ENCODE measurements at places on chromosomes 5 and 9.

GRCh38 chr5:73531356-73531755 lies 33.1 kb downstream of the BTF3 start:
- DNase-seq, result no peak
- H3K27me3 ChIP-seq, result no peaks in the 10 kb centered on the region
- no peaks in the 10 kb centered on the region for H3K4me1 ChIP-seq
- no peak overlapping the region for H3K4me3 ChIP-seq
- H3K27ac ChIP-seq, result no peak overlapping the region
- no peaks in the 10 kb centered on the region for H3K36me3 ChIP-seq

DNA sequence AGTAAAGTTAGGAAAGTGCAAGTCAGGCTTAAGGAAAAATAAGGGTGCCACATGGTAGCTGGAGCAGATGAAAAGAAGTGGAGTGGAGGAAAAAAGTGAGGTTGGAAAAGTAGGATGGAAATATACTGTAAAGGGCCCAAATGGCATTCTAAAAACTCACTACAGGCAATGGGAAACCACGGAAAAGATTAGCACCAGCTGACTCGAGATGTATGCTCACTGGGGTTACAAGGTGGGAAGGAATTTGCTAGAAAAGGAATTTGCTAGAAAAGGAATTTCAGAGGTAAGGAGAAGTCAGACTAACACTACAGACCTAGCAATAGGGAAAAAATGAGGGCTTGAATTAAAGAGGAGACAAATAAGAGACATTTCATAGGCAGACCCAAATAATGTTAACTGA lies 3.6 kb downstream of the PSMD5 start:
- no peak overlapping the region for H3K27ac ChIP-seq

GRCh38 chr9:126696401-126697145 lies 82.8 kb downstream of the LMX1B start:
- no peaks in the 10 kb centered on the region for H3K36me3 ChIP-seq
- H3K27ac ChIP-seq, result no peak overlapping the region
- H3K4me1 ChIP-seq, result no peaks in the 10 kb centered on the region
- no peak for DNase-seq

DNA sequence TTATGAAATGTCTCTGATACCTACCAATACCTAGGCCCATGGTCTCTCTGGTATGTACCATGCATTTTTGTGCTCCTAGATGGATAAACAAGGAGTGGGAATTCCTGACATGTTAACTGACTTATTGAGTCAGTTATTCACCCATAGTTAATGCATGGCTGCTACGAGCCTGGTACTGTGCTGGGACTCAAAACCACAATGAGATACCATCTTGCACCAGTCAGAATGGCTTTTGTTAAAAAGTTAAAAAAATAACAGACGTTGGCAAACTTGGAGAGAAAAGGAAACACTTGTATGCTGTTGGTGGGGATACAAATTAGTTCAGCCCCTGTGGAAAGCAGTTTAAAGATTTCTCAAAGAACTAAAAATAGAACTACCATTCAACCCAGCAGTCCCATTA lies 293.8 kb downstream of the OSTF1 start:
- no peak for DNase-seq
- no peaks in the 10 kb centered on the region for H3K4me1 ChIP-seq
- H3K27me3 ChIP-seq, result no peaks in the 10 kb centered on the region
- H3K27ac ChIP-seq, result no peak overlapping the region
- no peaks in the 10 kb centered on the region for H3K36me3 ChIP-seq

GRCh38 chr5:55172051-55172899 lies 702 bp downstream of the CDC20B start:
- H3K36me3 ChIP-seq, result no peaks in the 10 kb centered on the region
- H3K4me3 ChIP-seq, result peak overlapping the region; percentile 39
- H3K27me3 ChIP-seq, result peaks cover 44% of the 10 kb centered on the region

GRCh38 chr9:79665931-79666330 lies 94.2 kb downstream of the TLE4 start:
- no peaks in the 10 kb centered on the region for H3K36me3 ChIP-seq
- no peak overlapping the region for H3K27ac ChIP-seq
- H3K4me3 ChIP-seq, result no peak overlapping the region
- no peaks in the 10 kb centered on the region for H3K4me1 ChIP-seq

GRCh38 chr9:112544477-112544876 lies 57.9 kb downstream of the KIAA1958 start:
- H3K36me3 ChIP-seq, result no peaks in the 10 kb centered on the region
- H3K27me3 ChIP-seq, result no peaks in the 10 kb centered on the region
- no peak overlapping the region for H3K27ac ChIP-seq
- H3K4me1 ChIP-seq, result no peaks in the 10 kb centered on the region
- H3K4me3 ChIP-seq, result no peak overlapping the region
- no peak for DNase-seq

DNA sequence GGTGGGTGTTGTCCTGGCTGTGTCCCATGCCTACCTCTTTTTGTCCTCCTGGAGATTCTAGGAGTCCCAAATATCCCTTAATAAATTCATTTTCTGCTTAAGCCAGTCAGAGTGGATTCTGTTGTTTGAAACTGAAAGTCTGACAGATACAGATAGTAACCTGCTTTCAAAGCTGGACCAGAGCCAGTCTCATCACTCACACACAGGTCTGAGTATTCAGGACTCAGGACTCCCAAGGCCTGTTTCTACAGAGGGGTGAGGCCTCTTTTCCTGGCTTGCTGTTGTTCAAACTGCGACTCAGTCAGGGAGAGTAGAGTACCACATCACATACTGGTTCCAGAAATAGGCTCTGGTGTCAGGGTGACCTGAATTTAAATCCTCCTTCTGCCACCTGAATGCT lies 190.1 kb downstream of the PAX5 start:
- H3K27me3 ChIP-seq, result peaks cover 2% of the 10 kb centered on the region
- H3K27ac ChIP-seq, result no peak overlapping the region
- DNase-seq, result no peak
- no peak overlapping the region for H3K4me3 ChIP-seq
- H3K36me3 ChIP-seq, result no peaks in the 10 kb centered on the region
- H3K4me1 ChIP-seq, result no peaks in the 10 kb centered on the region

DNA sequence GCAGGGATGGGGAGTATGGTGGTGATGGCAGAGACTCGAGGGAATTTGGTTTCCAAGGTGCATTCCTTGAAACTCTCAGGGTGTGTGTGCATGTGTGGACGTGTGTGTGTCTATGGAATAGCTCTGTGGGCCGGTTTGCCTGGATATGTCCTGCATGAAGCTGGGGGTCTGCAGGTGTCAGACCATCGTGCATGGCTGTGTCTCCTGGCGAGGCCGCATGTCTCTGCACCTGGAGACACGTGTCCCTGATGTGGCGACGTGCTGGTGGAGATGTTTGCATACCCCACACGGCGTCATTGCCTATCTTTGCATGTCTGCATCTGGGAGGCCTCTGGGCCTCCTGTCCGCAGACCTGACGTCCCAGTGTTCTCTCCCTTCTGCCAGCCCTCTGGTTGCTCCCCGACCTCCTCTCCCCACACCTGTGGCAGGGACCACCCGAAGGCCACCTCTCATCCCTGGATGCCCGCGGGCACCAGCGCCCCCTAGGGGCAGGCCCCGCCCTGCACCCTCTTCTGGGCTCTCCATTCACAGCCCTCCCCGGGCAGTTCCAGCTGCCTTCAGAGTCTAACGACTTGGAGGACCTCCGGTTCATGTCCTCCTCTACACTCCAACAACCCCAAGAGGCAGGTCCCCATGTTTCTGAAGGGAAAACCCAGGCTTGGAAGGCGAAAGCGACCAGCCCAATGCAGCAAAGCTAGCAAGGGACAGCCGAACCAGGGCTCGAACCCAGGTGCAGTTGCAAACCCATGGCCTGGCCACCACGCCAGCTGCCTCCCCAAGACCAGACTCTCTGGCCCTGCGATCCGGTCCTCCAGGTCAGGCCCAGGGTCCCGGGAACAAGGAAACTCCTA lies 88.6 kb downstream of the LMX1B start:
- H3K36me3 ChIP-seq, result no peaks in the 10 kb centered on the region
- H3K27me3 ChIP-seq, result peaks cover 32% of the 10 kb centered on the region
- no peak overlapping the region for H3K4me3 ChIP-seq
- DNase-seq, result no peak
- H3K27ac ChIP-seq, result no peak overlapping the region

DNA sequence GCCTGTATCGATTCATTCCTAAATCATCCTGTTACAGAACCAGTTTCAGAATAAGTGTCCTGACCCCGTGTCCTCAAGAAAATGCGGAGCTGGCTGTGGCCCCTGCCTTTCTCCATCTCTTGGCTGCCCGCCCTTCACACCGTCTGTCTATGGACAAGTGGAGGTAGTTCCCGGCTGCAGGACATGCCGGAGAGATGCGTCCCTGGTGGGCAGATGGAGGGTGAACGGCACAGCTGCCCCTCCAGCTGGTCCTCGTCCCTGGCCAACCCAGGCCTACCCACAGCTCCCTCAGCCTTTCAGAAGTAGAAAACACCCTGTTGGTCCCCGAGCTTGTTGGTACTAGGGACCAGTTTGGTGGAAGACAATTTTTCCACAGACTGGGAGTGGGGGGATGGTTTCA lies 14.8 kb upstream of the EXOC3 start:
- no peak for DNase-seq
- H3K27ac ChIP-seq, result no peak overlapping the region
- no peak overlapping the region for H3K4me3 ChIP-seq
- H3K27me3 ChIP-seq, result no peaks in the 10 kb centered on the region

DNA sequence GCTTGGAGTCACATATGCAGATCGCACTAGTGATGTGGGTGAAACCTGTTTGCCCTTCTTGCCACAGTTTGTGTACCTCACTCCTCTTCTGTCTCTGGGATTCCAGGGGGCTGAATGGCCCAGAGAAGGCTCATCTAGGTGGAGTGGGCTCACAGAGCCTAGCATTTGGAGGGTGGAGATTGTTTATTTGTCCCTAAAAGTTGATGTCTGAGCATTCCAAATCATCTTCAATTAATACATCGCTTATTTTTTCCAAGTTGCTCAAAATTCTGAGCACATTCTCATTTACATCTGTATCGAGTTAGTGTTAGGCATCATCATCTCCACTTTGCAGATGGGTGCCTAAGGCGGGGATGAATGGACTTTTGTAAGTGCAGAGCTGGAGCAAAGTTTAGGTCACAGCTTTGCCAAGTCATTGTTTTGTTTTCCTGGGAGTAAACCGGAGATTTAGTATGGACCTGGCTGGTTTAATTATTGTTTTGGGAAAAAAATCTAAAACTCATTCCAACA lies 2.0 kb downstream of the ABL1 start:
- peak overlapping the region; percentile 81 for H3K4me3 ChIP-seq
- no peaks in the 10 kb centered on the region for H3K27me3 ChIP-seq
- peaks cover 34% of the 10 kb centered on the region for H3K4me1 ChIP-seq
- no peaks in the 10 kb centered on the region for H3K36me3 ChIP-seq
- H3K27ac ChIP-seq, result peak overlapping the region; percentile 7

DNA sequence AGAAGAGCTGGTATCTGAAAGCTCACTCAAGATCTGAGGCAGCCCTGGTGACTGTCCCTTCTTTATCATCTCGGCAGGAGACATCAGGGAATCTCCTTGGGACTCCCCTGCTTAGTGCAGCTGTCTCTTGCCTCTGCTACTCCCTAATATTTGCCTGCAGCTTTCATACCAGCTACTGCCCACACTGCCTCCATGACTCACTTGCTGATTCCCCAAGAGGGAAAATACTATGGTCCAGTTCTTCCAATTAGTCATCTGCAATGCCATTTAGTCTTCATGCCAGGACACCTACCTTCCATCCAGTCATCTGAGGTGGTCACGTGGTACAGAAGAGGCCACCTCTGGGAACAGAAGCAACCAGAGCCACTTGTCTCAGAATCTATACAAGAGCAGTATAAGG lies 270.8 kb downstream of the NTRK2 start:
- H3K4me3 ChIP-seq, result no peak overlapping the region
- no peak overlapping the region for H3K27ac ChIP-seq
- no peaks in the 10 kb centered on the region for H3K4me1 ChIP-seq
- no peaks in the 10 kb centered on the region for H3K27me3 ChIP-seq
- no peaks in the 10 kb centered on the region for H3K36me3 ChIP-seq

GRCh38 chr9:27431543-27432147 lies 92.4 kb upstream of the IFNK start:
- H3K4me3 ChIP-seq, result no peak overlapping the region
- H3K36me3 ChIP-seq, result no peaks in the 10 kb centered on the region
- H3K27ac ChIP-seq, result no peak overlapping the region
- H3K4me1 ChIP-seq, result peaks cover 31% of the 10 kb centered on the region
- DNase-seq, result no peak

- peak; percentile 74 for DNase-seq
- no peaks in the 10 kb centered on the region for H3K4me1 ChIP-seq
- no peaks in the 10 kb centered on the region for H3K27me3 ChIP-seq
- no peak overlapping the region for H3K4me3 ChIP-seq
- H3K27ac ChIP-seq, result no peak overlapping the region
- H3K36me3 ChIP-seq, result no peaks in the 10 kb centered on the region
Measured at GRCh38 chr5:33409435-33410170, 31.2 kb upstream of the TARS1 start.

DNA sequence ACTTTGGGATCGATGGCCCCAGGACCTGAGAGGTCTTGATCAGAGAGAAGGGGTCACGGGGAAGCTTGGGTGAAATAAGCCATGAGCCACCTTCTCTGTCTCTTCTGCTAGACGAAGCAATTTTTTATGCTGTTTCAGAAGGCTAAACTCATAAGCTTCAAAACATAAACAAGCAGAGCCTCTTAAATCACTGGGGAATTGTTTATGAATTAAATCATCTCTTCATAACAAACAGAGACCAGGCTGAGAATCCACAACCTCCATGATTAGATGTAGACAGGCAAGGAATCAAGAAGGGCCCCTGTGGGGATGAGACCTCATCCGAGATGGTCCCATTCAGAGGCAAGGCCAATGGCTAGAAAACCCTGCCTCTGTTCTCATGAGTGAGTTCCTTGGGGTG lies 21.7 kb upstream of the TCOF1 start:
- no peaks in the 10 kb centered on the region for H3K27me3 ChIP-seq
- H3K36me3 ChIP-seq, result no peaks in the 10 kb centered on the region
- H3K27ac ChIP-seq, result no peak overlapping the region
- no peak for DNase-seq
- peaks cover 13% of the 10 kb centered on the region for H3K4me1 ChIP-seq

DNA sequence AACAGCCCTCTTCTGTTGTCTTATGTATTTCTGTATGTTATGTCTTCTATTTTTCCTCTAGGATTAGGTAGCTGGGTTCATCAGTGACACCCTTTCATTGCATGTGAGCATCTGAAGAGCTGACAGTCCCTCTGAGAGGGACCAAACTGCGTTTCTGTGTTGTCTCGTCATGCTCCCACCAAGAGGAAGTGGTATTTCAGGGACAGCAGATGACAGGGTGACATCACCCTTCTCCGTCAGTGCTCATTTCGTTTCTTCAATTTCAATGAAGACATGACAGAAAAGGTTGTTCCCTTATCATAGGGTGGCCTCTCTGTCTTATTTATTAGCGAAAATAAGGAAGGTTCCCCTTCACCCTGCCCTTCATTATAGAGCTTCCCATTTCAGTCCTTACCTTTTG lies 225.9 kb upstream of the NR4A3 start:
- no peak for DNase-seq
- no peaks in the 10 kb centered on the region for H3K36me3 ChIP-seq
- H3K4me3 ChIP-seq, result no peak overlapping the region
- no peak overlapping the region for H3K27ac ChIP-seq
- no peaks in the 10 kb centered on the region for H3K4me1 ChIP-seq

GRCh38 chr5:181205761-181206649 lies 1.0 kb upstream of the TRIM7 start:
- H3K4me3 ChIP-seq, result peak overlapping the region; percentile 72
- H3K27me3 ChIP-seq, result peaks cover 52% of the 10 kb centered on the region
- no peak overlapping the region for H3K27ac ChIP-seq
- no peaks in the 10 kb centered on the region for H3K4me1 ChIP-seq
- DNase-seq, result peak; percentile 39

Data from cardiac muscle cell (in vitro differentiated cells and primary cell).